ENCODE measurements at places on chromosomes 4 and X. TPM values are rescaled to one million over a fixed set of nuclear protein-coding genes. Genes with fewer than 3 reads are reported as not detected.

GRCh38 chr4:106238820-106239420 is 77.1 kb downstream of the TBCK start:
- DNase-seq: peak; percentile 26

JADE3 gene
- 30.1 TPM for polyA plus RNA-seq

GASK1B gene
- polyA plus RNA-seq: 35.5 TPM

TMPRSS11D gene
- 0.13 TPM for polyA plus RNA-seq

DNA sequence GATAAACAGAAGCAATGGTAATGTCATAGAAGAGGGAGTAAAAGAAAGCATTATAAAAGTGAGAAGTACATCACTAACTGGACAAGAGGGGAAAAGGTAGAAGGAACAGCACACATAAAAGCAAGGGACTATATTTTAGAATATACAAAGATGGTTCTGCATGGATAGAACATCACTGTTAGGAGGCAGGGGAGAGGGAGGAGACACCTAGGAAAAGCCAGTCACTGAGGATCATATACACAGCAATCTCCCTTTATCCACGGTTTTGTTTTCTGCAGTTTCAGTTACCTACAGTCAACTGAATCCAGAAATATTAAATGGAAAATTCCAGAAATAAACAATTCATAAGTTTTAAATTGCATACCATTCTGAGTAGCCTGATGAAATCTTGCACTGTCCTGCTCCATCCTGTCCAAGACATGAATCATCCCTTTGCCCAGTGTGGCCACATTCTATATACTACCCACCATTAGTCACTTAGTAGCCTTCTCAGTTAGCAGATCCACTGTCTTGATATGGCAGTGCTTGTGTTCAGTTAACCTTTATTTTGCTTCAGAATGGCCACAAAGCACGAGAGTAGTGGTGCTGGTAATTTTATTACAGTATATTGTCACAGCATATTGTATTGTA is 74.2 kb downstream of the PPA2 start:
- DNase-seq: no peak

GRCh38 chrX:135327299-135327698 is 18.0 kb downstream of the ETDC start:
- DNase-seq: no peak

TAF7L gene
- polyA plus RNA-seq: 0.67 TPM
